Stimulated activated CD4-positive, alpha-beta T cell treated with anti-CD3 and anti-CD28 coated beads, Interleukin-4, amount 100 ng/mL, for 4 hours (primary cell): ENCODE measurements at places on chromosomes 4 and X.

DNA sequence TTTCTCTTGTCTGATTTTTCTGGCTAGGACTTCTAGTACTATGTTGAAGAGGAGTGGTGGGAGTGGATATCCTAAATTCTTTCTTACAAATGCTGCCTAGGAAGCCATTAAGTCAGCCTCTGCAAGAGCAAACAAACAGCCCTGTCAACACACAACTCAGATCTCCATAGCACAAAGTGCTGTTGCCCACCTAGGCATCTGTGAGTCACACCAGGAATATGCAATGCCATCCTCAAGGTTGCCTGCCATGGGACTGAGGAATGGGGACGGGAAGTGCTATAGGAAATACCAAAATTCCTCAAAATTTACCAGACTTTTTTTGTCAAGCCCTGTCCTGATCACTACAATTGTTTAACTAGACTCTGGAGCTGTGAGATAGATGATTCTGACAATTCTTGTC is 466.9 kb downstream of the FSTL5 start:
- no peak for DNase-seq

GRCh38 chrX:64885850-64886249 is 90.4 kb downstream of the ZC4H2 start:
- no peak for DNase-seq

GRCh38 chrX:43835559-43835958 is 46.7 kb downstream of the MAOB start:
- DNase-seq: no peak

GRCh38 chr4:127698789-127699200 is 31.4 kb upstream of the SLC25A31 start:
- no peak for DNase-seq

DNA sequence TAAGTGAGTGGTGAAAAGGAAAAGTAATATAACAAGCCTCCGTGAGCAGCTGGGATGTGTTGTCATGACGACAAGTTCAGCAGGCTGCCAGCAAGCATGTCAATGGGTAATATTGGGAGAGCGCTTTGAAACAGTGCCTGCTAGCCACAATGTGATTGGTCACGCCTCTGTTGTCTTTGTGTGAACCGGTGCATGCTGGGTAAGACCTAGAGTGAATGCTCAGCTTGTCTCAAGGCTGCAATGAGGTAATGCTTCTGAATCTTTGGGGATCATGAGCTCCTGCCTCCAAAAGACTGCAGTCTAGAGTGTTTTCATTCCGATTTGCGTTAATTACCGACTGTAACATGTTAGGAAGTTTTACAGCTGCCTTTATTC is 54.9 kb downstream of the STOX2 start:
- DNase-seq: no peak

DNA sequence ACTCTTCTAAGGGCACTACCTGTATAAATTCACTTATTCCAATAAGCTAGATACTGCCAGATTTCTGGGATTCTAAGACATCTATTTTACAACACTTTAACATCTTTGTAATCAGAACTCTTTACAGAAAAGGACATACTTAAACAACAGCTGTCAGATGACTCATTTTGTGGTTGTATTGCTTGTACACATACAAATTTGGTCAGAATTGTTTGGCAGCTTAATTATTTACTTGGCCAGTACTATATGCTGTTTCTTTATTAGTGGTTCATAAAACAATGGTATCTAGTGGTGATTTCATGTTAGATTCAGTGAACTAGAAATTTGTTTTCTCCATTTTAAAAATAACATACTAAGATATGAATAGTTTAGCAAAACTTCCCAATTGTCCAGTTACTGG is 27.2 kb downstream of the PALLD start:
- no peak for DNase-seq

- peak; percentile 60 for DNase-seq
Measured at GRCh38 chr4:1009542-1010394, 1.7 kb upstream of the FGFRL1 start.

DNA sequence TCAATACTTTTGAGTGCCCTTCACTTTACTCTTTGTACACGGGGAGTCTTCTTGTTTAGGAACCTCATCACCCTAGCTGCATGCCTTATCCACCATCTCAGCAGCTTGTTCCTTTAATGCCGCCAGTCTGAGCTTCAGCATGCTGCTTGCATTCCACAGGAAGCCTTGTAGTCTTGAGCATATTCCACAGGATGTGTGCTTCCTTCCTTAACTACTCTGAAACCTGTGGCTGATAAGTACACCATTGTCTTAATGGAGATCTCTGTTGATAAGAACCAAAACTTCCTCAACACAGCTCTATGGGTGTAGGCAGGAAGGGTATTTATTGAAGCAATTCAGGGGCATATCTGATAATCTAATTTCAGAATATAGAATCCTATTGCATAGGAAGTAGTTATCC is 24.4 kb upstream of the CCNI start:
- DNase-seq: no peak

DNA sequence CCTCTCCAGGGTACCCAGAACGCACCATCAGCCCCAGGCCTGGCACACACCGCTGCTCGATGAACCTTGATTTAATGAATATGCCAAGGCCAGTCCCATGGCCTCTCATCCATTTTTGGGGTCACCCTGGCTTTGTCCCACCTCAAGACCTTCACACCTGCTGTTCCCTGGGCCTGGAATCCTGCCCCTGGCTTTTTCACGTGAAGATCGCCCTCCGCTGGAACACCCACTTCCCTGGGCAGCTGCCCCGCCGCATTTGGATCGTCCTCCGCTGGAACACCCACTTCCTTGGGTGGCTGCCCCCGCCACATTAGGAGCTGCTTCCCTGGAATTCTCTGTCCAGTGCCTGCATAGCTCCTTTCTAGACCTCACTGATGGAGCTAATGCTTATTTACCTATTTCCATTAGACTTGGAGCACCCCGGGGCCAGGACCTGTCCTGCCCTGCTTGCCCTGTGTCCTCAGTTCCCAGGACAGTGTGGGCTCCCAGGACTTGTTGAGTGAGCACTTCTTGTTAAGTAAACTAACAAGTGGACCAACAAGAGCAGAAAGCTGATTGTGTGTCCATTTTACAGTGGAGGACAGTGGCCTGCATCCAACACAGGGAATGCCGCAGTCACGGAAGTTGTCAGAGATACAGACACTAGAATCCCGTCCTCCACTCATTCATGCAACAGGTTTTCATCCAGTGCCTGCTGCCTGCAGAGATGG is 12.5 kb downstream of the BLOC1S4 start:
- no peak for DNase-seq
